OCI-M1 (cell line): ENCODE measurements at places on chromosomes 5 and 9.
A peak's percentile ranks its signal among the peaks of the same experiment; 100 is the strongest.

DNA sequence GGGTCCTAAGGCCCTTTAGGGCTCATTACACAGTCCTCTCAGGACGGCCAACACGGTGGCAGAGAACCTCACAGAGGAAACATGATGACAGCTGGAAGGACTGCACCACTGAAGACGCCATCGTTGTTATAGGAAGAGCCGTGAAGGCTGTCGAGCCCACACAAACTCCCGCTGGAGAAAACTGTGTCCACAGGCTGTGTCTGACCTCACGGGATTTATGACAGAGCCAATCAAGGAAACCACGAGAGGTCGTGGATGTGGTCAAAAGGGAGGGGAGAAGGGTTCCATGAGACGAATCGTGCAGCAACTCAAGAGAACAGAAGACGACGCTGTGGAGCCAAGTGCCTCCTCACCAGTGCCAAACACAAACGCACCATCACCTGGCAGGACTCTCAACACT lies 12.2 kb downstream of the QSOX2 start:
- DNase-seq: no peak

DNA sequence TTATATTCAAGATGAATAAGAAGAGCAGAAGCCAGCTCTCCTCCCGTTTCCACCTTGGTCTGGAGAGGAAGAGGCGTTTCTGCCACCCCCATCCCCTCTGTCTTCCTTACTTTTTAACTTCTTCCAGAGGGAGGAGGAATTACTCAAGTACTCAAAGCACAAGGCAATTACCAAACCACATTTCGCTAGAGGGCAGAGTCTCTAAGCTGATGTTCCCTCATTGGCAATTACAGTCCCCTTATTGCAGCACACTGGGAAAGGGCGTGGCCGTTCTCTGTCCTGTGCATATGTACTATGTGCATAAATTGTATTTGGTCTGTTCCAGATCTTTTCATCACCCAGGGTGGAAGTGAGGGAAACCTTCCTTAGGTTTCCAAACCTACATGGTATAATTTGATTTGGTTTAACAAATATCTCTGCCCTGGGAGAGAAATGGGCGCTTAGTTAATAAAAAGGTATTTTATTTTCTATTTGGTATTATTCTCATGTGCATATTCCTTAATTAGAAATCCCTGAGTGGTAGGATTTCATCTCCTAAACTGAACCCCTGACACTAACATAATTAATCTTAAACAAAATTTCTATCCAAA lies 29.8 kb upstream of the ALDOB start:
- peak; percentile 95 for DNase-seq

DNA sequence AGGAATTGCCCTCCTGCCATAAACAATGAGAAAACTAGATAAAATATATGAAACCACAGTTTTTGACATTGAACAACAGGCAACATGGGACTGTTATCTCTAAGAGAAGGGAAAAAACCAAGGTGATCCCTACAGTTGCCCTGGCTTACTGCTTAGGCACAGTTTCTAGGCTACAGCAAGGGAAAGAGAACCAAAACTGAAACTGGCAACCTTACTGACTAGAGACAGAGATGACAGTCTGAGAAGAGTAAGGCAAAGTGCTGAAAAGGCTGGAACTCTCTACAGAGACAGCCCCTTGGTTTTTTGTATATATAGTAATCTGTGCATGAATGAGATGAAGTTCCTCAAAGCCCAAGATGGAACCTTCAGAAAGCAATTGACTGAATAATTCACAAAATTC lies 36.2 kb upstream of the REEP2 start:
- DNase-seq: no peak

DNA sequence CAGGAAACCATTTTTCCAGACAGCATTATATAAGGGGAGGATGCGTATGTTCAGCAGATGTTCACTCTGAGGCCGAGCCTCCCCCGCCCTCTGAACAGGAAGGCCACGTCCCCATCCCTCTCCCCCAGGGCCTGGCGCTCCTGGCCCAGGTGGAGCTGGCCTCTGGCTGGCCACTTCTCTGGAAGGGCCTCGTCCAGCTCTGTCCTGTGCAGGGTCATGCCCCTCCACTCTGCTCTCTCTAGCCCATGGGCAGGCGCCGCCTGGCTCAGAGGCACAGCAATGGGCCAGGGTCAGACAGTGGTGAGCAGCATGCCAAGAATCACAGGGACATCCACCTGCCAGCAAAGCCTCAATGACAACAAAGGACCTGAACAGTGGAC lies 34.2 kb downstream of the ADAMTS2 start:
- DNase-seq: no peak

- DNase-seq: no peak
Observed at GRCh38 chr9:78997296-78997695, 574.5 kb upstream of the TLE4 start.

DNA sequence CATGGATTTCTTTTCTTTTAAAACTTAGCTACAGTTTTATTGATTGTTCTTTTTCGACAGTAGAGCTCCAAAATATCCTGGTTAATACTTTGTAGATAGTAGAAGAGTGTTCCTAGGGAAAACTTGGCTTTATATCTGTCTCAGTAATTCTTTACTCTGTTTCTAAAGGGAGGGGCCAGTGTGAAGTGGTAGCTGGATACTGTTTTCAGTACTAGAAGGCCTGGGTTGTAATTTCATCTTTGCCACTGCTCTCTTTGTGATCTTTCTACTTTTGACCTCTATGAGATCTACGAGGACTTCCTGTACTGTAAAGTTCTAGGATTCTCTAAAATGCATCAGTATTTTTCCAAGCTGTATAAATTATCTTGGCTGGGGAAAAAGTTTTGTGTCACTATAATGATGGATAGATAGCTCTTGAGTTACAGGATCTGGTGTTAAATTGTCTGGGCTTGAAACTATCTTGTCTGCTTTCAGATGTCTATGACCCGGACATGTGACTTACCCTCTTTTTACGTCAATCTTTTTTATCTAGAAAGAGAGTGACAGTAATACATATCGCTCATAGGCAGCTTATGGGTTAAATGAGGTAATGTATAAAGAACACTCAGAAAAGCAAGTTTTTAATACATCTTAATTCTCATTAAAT lies 53.6 kb downstream of the PRR16 start:
- DNase-seq: no peak

DNA sequence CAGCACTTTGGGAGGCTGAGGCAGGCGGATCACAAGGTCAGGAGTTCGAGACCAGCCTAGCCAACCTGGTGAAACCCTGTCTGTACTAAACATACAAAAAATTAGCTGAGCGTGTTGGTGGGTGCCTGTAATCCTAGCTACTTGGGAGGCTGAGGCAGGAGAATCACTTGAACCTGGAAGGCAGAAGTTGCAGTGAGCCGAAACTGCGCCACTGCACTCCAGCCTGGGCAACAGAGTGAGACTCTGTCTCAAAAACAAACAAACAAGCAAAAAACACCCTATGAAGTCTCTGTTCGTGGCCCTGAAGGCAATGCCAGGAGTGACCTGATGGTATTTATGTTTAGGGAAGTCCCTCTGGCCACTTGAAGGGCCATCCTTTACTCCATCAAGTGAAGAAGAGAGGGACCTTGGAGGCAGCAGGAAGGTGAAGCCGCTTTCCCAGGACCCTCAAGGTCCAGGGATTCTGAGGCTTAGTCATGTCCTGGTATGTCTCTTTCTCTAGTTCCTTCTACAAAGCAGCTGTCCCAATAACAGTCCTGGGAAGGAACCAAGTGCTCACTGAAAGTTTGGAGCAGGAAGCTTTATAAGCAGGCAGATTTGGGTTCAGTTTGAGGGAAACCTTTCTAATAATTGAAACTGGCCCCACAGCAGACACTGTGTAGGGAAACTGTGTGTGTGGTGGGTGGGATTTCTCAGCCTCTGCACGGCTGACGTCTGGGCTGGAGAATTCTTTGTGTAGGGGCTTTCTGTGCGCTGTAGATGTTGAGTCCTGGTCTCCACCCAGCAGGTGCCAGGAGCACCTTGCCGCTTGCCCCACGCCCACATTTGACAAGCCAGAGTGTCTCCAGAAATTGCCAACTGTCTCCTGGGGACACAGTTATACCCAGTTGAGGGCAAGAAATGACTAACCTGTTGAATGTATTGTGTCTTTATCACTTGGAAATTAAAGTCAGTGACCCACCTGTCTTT lies 12.5 kb downstream of the PHF2 start:
- no peak for DNase-seq

DNA sequence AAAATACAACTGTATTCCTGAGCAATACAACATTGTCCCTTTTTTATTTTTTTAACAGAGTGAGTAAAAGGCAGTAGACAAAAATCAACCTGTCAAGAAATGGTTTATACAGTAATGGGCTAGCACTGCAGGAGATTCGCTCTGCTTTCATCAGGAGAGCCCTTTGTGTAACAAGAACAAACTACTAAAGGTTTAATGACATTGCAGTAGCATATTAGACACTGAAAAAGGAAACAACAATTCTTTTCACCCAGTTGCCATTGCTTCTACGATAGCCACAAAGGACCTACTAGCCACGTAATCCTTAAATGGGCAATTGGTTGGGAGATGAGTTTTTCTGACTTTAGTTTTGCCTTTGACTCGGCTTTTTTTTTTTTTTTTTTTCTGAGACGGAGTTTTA lies 319.8 kb upstream of the TRPM3 start:
- no peak for DNase-seq

GRCh38 chr5:141838326-141839014 lies 39.7 kb downstream of the PCDH1 start:
- no peak for DNase-seq

DNA sequence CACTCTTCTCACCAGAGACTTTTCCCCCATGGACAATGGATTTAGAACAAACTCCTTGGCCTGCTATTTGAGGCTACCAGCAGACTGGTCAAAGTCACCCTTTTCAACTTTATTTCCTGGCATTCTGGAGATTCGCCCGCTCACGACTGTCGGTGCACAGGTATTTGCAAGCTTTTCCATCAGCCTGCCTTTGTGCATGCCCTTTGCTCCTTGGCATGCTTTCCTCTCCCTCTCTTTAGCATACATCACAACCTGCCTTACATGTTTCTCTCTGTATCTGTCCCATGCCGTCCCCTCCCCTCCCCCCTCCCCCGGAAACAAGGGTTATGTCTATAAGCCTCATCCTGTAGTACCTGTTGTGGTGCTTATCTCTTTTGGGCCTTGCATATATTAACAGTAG lies 257.1 kb downstream of the AOPEP start:
- no peak for DNase-seq

DNA sequence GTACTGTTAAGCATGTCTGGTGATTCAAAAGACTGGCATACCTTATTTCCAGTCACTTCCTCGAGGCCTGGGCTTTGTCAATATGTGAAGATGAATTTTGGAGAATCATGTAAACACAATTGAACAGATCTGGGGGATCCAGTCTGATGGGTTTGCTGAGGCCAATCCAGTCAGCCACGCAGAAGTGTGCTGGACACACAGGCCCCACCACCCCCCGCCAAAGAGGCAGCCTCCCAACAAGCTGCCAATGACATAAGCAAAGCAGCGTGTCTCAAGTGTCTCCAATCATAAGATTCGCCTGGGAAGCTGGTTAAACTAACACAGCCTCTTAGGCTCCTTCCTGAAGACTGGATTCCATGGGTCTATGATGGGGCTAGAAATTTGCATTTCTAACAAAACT lies 192.9 kb upstream of the KLF9 start:
- no peak for DNase-seq

DNA sequence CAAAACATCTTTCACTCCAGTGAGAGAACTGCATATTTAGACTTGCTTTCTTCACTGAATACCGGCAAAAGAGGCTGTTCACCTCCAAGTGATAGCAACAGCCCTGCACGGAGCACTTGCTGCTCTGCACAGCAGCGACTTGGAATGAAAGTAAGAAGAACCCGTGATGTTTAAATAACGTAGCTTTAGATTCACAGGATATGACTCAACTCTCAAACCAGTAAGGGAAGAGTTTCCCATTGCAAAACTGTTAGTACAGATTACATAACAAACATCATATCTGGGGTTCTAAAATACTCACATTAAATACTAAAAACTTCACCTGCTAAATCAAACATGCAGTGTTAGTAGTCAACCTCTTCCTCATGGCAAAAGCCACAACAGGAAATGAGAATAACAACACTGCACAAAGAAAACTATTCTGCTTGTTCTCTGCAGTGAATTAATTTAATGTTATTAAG lies 203.4 kb downstream of the MCTP1 start:
- peak; percentile 90 for DNase-seq

GRCh38 chr9:116550696-116551436 lies 136.2 kb upstream of the TRIM32 start:
- no peak for DNase-seq

- no peak for DNase-seq
Observed at GRCh38 chr5:73606206-73606753, 19.7 kb upstream of the ARHGEF28 start.

DNA sequence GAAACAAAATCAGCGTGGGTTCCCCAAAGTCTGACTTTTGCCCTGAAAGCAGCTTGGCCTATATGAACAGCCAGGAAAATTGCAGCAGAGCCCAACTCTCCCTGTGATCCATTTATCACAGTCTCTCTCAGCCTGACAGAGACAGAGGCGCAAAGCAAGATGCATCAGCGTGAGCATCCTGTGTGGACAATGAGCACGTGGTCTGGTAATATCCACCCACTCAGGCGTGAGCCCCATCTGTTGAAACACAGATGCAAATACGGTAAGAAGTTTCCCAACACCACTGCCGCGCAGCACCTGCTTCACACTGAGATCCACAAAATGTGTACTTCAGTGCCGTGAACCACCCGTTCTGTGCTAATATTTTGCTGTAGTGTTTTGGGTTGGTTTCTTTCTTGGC lies 114.6 kb downstream of the MRPL36 start:
- no peak for DNase-seq

- no peak for DNase-seq
Observed at GRCh38 chr9:131432597-131433301, 38.9 kb downstream of the PRRC2B start.

DNA sequence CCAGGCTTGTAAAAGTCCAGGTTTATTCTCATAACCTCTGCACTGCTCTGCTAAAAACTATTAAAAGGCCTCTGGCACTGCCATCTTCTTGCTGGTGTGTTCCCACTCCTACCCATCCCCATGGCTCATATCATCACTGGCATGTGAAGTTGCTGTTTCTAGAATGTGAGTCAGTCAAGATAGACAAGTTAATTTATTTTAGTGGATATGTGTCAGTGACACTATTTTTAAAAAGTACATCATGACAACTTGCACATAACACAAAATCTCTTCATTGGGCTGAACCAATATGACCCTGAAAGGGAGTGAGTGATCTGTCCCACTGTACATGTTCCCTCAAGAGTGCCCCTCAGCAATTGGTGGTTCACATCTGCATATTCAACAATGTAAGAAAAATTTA lies 299.7 kb downstream of the NFIB start:
- DNase-seq: no peak

DNA sequence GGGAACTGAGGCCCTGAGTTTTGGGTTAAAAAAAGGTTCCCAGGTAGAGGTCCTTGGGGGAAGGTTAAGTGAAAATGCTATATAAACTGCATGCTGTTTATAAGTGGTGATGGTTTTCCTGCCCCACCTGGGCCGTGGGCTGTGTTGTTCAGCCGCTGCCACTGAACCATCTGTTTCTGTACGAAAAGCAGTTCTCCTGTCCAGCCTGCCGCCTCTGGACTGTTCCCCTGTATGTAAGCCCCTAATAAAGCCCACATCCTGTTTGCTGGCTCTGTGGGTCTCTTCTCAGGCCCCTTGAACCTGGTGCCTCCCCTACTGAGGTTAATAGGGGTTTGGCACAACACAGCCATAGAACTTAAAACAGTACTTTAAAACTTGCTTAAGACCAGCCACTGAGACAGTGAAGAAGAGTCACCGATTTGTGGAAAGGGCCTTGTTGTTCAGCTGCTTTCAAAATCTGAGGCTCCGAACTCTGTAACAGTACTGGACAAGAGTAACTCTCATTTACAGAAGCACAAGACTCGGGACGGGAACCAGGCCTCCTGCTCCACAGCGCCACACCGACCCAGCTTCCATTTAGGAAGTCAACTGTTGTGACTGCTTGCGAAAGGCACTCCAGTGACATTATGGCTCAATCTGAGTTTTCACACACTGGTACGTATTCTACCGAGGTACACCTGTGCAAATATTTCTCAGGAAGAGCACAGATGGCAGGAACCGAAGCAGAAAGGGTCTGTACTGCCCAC lies 192.5 kb downstream of the CDK5RAP2 start:
- no peak for DNase-seq
